ENCODE measurements at places on chromosomes 5 and 9.

DNA sequence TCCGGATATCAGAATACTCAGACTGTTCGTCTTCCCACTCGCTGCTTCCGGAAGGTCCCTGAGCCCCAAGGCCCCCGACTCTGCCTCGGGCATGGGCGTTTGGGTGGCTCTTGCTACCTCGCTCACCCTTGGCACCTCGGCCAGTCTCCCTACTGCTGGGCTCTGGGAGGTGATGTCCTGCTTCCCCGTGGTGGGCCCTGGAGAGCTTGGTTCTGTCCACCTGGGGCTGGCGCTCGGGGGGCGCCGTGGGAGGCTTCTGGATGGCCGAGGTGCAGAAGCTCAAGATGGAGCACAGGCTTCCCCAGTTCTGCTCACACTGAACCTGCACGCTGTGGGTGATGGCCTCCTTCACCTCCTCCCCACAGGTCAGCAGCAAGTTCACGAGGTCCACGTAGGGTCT is 10.4 kb downstream of the STC2 start:
- no peak for DNase-seq
- peaks cover 42% of the 10 kb centered on the region for H3K36me3 ChIP-seq
- no peak overlapping the region for H3K4me3 ChIP-seq
- H3K27me3 ChIP-seq = no peaks in the 10 kb centered on the region
- no peak overlapping the region for H3K27ac ChIP-seq

DNA sequence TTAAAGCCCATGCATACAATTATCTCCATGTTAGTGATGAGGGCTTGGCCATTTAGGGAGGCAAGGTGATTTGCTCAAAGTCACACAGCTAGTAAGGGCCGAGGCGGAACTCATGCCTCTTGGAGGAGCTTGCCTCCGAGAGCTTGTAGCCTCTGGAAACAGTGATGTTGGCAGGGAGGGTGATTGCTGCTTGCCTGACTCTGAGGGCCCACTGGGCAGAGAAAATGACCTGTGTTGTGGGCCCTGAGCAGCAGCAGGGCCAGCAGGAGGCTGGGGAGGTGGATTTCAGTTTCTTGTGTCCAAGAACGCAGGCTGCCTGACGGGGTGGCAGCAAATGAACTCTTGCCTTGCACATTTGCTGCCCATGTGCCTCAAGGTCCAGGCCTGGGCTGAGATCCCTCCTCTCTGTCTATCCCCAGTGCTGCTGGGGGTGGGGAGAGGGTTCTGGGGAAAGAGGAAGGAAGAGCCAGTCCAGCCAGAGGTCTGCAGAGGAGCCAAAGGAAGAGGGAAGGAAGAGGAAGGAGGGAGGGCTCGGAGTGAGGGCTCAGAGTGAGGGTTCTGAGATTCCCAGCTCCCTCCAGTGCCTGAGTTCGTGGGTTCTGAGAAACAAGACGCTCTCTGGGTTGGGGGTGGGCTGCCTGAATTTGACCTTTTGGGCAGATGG is 16.2 kb upstream of the PTGS1 start:
- H3K36me3 ChIP-seq = no peaks in the 10 kb centered on the region
- H3K4me3 ChIP-seq = no peak overlapping the region
- peaks cover 2% of the 10 kb centered on the region for H3K27me3 ChIP-seq
- peaks cover 7% of the 10 kb centered on the region for H3K4me1 ChIP-seq

DNA sequence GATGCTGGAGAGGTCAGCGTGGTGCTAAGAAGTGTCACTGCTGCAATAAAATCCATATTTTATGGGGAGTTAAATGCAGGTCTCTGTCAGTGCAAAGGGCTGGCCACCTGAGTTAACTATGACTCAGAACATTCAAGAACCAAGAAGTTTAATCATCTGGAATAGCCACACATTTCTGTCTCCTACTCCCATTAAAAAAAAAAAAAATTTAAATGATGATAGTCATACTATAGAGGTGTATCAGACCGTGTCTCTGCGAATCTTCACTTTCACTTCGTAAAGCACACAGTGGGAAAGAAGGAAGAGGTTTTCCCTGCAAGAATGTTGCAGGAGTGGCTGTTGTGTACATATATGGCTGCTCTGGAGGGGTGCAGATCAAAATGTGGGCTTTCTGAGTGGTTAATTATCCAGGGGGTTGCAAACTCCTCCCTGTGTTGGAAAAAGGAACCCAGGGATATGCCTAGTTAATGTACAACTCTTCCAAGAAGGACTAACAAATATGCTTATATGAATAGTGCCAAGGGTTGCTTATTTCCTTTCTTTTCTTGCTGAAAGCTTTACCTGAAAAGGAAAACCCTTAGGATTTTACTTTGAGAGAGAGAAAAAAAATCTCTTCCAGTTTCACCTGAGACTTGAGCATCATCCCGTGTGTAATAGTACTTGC is 1.5 kb downstream of the CDH6 start:
- no peak overlapping the region for H3K27ac ChIP-seq
- H3K4me1 ChIP-seq = peaks cover 2% of the 10 kb centered on the region
- no peaks in the 10 kb centered on the region for H3K36me3 ChIP-seq
- no peak for DNase-seq
- no peak overlapping the region for H3K4me3 ChIP-seq
- H3K27me3 ChIP-seq = peaks cover 46% of the 10 kb centered on the region

- no peaks in the 10 kb centered on the region for H3K4me1 ChIP-seq
- no peak overlapping the region for H3K27ac ChIP-seq
- no peaks in the 10 kb centered on the region for H3K36me3 ChIP-seq
- no peak overlapping the region for H3K4me3 ChIP-seq
- DNase-seq = no peak
These were observed 271.6 kb downstream of the RAB3C start for GRCh38 chr5:58854441-58854840.

DNA sequence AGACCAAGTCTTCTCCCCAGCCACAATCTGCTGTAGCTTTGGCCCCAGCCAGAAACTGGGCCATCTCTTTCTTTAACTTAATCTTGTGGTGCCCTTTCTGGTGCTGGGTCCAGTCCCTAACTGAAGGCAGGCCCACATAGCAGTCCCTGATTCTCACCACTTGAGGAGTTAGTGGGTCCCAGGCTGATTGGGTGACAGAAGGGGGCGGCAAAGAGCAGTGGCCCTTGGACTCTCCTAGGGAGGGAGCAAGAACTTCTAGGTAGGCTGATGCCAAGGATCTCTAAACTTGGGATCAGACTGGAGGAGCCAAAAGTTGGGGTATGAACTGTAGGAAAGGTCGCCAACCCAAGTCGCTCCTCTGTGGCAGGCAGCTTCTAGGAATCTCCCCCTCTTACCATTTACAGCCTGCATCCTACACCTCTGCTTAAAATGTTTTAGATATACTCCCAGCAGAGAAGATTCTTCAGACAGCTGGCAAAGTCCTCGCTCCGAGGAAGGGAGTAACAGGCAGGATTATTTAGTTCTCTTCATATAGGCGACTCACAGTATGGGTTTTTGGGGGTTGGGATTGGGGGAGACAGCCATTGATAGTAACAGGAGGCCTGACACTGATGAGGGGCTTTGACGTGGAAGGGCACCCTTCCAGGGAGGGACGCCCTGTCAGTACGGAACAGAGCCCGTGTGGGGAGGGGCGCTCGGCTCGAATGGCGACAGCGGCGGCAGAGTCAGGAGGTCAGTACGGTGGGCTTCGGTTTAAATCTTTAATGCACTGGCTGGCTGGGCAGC is 2.0 kb upstream of the CCL27 start:
- peaks cover 32% of the 10 kb centered on the region for H3K4me1 ChIP-seq
- peak; percentile 83 for DNase-seq
- peaks cover 26% of the 10 kb centered on the region for H3K36me3 ChIP-seq
- no peaks in the 10 kb centered on the region for H3K27me3 ChIP-seq
- H3K4me3 ChIP-seq = peak overlapping the region; percentile 91
- H3K27ac ChIP-seq = peak overlapping the region; percentile 85

DNA sequence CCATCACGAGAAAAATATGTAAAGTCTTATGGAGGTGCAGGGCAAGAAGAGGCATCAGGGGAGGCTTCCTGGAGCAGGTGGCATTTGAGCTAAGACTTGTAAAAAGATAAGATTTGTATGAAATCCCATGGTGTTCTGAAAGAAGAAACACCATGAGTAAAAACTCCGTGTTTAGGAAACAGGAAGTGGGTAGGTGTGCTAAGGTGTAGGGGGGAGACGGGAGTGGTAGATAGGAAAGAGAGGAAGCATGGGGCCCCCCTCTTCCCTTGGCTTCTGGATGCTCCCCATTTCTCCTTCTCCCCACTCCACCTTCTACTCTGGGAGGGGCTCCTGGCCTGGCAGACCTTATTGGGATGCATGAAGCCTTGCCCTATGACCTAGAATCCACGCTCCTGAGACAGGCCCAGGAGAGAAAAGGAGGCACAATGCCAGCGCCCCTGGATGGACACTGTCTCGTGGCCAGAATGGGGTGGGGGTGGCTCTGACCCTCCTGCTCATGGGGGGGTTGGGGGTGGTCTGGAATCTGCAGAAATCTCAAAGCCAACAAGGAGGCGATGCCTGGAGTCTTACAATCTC is 103.6 kb downstream of the GTF3C4 start:
- H3K4me1 ChIP-seq = peaks cover 13% of the 10 kb centered on the region
- peaks cover 14% of the 10 kb centered on the region for H3K36me3 ChIP-seq
- DNase-seq = no peak
- peak overlapping the region; percentile 59 for H3K27ac ChIP-seq
- peak overlapping the region; percentile 23 for H3K4me3 ChIP-seq

GRCh38 chr9:93256878-93257807 is 73.2 kb downstream of the WNK2 start:
- H3K4me3 ChIP-seq = no peak overlapping the region
- DNase-seq = peak; percentile 23
- no peak overlapping the region for H3K27ac ChIP-seq
- H3K4me1 ChIP-seq = no peaks in the 10 kb centered on the region
- no peaks in the 10 kb centered on the region for H3K27me3 ChIP-seq

DNA sequence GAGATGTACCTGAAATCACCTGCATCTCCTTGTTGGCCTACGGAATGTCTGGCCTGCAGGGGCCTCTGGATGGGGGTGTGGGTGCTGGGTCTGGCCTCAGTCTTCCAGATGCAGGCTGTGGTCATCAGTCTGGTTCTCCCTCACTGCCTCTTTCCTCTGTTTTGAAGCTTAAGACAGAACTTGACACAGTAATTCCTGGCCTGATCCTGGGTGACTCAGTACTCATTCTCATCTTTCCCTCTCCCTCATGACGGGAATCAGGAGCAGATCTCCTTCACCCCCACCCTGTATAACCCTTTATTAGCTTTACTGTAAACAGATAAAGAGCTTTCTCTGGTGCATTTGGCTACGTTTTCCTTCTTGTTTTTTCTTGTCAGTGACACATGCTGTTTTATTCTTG is 89.3 kb upstream of the ADAMTS16 start:
- H3K4me1 ChIP-seq = no peaks in the 10 kb centered on the region
- no peaks in the 10 kb centered on the region for H3K36me3 ChIP-seq
- no peak overlapping the region for H3K4me3 ChIP-seq
- no peaks in the 10 kb centered on the region for H3K27me3 ChIP-seq
- H3K27ac ChIP-seq = no peak overlapping the region

- DNase-seq = no peak
- H3K4me3 ChIP-seq = no peak overlapping the region
- H3K27me3 ChIP-seq = peaks cover 10% of the 10 kb centered on the region
- H3K36me3 ChIP-seq = no peaks in the 10 kb centered on the region
These were observed 214.1 kb upstream of the DAPK1 start for GRCh38 chr9:87283585-87283984.

DNA sequence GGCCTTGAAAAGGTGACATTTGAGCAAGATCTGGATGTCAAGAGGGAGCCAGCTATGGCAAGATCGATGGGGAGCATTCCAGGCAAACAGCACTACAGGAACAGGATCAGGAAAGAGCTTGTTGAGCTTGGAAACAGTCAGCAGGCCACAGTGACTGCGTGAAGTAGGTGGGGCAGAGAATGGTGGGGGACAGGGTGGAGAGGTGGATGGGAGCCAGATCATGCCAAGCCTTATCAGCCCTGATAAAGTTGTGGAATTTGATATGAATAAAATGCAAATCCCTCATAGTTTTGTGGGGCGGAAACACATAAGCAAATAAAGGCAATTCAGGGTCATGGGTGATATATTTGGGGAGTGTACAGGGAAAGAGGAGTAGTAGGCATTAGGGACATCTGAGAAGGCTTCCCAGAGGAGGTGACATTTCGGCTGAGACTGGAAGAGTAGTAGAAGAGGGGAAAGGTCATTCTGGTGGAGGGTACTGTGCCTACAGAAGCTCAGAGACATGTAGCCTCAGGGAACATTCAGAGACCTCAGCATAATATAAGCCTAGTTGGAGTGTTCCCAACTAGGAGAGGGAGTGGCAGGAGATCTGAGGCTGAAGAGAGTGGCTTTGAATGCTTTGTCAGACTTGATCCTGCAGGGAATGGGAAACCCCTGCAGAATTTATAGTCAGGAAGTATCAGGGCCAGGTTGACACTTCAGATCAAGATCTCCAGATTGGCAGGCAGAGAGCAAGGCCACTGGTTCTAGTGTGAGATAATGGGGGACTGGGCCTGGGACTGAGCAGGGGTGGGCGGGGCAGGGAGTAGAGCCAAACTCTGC is 9.7 kb upstream of the CYSTM1 start:
- DNase-seq = no peak
- H3K4me3 ChIP-seq = no peak overlapping the region
- peaks cover 5% of the 10 kb centered on the region for H3K4me1 ChIP-seq
- peaks cover 2% of the 10 kb centered on the region for H3K27me3 ChIP-seq

- no peaks in the 10 kb centered on the region for H3K4me1 ChIP-seq
- H3K4me3 ChIP-seq = no peak overlapping the region
- H3K27me3 ChIP-seq = no peaks in the 10 kb centered on the region
- DNase-seq = no peak
These were observed 118.4 kb downstream of the MARCHF3 start for GRCh38 chr5:126911986-126912385.

DNA sequence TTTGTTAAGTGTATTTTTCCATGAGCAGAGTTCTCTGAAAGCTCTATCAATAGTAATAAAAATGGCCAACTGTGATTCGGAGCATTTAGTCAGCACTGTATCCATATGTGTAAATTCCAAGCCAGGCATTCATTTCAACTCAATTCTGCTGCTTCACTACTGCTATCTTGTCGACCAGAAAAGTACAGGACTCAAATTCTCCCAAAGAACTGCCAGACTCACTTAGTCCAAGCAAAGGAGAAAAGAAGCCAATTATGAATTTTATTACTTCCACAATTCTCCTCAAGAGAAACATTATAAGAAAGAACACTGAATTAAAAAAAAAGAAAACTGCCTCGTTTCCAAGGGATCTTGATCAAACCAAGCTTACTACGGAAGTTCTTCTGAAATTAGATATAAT is 906.3 kb upstream of the DMAC1 start:
- H3K27ac ChIP-seq = no peak overlapping the region
- H3K27me3 ChIP-seq = no peaks in the 10 kb centered on the region
- H3K36me3 ChIP-seq = no peaks in the 10 kb centered on the region
- DNase-seq = no peak
- no peaks in the 10 kb centered on the region for H3K4me1 ChIP-seq
- no peak overlapping the region for H3K4me3 ChIP-seq

DNA sequence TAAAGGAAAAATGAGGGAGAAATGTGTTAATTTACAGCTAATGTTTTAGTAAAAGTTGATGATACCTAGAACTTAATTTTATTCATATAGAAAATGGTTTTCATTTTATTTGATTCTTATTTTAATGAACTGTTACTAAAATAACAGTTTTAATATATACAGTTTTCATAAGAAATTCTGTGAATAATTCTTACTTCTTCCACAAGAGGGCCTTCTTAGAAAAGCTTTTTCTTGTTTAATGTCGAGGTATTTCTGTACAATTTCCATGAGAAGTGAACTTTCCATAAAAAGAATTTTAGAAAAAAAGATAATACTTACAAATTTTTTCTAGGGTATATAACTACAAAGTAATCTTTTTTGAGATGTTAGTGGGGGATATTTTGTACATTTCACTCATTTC is 73.9 kb downstream of the KLF9 start:
- DNase-seq = no peak
- peaks cover 2% of the 10 kb centered on the region for H3K4me1 ChIP-seq
- H3K27ac ChIP-seq = no peak overlapping the region
- H3K27me3 ChIP-seq = no peaks in the 10 kb centered on the region
- peaks cover 23% of the 10 kb centered on the region for H3K36me3 ChIP-seq

GRCh38 chr5:169970339-169970738 is 10.0 kb downstream of the INSYN2B start:
- peaks cover 15% of the 10 kb centered on the region for H3K36me3 ChIP-seq
- H3K27ac ChIP-seq = no peak overlapping the region
- DNase-seq = no peak
- H3K4me3 ChIP-seq = no peak overlapping the region

Data from activated naive CD8-positive, alpha-beta T cell treated with anti-CD3 and anti-CD28 coated beads, Interleukin-2, amount 10 ng/mL, durations not matched to agents 7 days and 5 days (primary cell).